HT-29 (cell line): ENCODE measurements at places on chromosomes 7 and 10.

GRCh38 chr10:593901-594457, 95.5 kb downstream of the DIP2C start:
- DNase-seq: no peak

DNA sequence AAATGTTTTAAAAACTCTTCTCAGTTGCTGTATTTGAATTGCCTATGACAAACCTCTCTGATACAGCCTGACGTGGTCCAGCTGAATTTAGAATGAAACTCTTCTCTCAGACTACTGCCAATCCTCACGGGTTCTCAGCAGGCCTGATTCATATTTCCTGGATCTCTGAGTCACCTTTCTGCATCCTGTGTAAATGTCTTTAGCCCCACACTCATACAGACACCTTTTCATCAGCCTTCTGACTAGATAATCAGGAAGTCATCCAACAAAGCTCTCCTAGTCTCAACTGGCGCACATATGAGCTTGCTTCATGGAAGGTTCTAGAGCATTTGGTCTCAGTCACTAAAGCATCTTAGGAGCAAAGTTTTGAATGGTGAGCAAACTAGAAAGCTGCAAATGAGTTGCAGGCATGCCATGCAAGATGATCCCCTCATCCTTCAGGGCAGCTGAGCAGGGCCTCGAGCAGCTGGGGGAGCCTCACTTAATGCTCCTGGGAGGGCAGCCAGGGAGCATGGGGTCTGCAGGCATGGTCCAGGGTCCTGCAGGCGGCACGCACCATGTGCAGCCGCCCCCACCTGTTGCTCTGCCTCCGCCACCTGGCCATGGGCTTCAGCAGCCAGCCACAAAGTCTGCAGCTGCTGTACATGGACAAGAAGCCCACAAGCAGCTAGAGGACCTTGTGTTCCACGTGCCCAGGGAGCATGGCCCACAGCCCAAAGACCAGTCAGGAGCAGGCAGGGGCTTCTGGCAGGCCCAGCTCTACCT, 182.8 kb downstream of the ARHGAP12 start:
- DNase-seq: no peak

GRCh38 chr7:24456526-24457218, 116.6 kb upstream of the PALS2 start:
- DNase-seq: no peak

- DNase-seq: peak; percentile 32
Measured at GRCh38 chr7:126856691-126857291, 395.9 kb downstream of the GRM8 start.

DNA sequence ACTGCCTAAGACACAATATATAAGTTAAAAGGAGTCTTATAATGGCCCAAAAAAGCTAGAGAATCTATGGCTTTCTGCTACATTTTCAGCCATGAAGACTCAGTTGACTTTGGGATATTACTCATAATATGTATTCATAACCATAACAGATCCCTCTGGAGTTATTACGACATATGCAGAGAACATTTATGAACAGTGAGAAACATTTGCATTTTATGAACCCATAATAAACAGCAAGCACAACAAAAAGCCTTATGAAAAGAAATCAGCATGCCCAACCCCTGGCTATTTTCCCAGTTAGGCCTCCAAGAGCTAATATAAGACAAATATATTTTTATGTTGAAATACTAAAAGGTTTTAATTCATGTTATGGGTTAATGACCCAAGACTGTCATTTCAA, 52.4 kb downstream of the ARMH3 start:
- DNase-seq: no peak

DNA sequence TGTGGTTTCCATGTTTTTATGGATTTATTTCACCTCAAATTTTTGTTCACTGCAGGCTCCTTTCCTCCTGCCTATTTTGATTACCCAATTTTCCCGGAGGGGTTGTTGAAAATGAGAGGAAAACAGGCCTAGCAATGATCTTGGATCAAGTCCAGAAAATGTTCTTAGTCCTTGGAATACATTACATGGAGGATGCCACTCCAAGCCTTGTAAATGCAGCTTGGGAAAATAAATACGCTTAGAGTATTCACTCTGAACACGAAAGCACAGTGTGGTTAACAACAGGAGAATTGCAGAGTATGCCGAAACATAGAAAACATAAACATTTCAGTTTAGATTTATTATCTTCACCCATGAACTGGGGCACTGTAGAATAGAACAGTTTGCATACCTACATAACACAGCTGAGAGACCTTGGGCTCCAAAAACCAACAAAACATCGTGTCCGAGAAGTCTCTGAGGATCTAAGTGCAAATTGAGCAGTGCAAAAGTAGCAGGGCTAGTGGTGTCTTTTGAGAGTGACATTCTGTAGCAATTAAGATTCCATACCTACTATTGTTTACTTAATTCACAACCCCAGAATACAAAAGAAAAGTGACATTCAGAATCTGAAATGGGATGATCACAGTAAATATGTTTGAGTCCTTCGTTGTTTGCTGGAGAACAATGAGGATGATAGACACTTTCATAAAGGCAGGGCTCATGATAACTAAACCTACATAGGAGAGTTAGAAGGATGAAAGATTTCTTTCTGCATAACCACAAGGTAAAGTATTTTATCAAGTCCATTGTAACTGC, 7.6 kb upstream of the CD36 start:
- no peak for DNase-seq

DNA sequence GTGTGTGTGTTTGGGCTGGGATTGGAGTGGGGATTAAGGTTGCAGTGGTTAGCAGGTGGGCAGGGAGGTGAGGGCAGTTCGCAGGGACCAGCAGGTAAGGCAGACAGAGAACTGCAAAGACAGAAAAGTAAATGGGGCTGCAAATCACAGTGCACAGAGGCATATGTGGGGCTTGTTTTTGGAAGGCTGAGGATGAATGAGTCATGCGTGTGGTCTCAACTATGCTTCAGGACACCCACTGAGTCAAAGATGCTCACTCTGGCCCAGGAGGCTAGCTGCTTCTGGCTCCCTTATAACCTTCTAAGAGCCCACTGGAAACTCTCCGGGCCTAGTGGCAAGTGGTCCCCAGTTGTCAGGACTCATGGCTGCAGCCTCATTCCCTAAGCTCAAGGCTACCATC, 118.2 kb downstream of the ZNF248 start:
- DNase-seq: no peak

GRCh38 chr7:13181216-13181615, 493.8 kb downstream of the ARL4A start:
- DNase-seq: no peak

DNA sequence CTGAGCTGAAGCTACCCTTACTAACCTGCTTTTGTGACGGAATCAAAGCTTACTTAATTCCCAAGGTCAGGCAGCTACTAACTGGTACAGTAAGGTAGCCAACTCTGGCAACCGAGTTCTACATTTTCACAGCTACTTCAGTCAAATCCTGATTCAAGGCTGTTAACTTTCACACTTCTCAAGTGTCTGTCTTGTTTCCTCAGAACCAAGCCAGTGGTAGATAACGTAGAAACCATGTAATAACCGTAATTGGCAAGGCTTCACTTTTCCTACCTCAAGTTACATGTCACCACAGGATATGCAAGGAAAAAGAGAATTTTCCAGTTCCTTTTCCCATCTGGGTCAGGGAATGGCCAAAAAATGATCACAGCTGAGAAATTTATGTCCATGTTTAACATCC, 746.7 kb downstream of the NRG3 start:
- DNase-seq: no peak

- DNase-seq: peak; percentile 33
Measured at GRCh38 chr10:24814568-24815313, 91.1 kb upstream of the ARHGAP21 start.

- no peak for DNase-seq
Measured at GRCh38 chr10:77424257-77424656, 213.4 kb downstream of the KCNMA1 start.

GRCh38 chr10:9038146-9038714, 983.7 kb downstream of the GATA3 start:
- DNase-seq: no peak

DNA sequence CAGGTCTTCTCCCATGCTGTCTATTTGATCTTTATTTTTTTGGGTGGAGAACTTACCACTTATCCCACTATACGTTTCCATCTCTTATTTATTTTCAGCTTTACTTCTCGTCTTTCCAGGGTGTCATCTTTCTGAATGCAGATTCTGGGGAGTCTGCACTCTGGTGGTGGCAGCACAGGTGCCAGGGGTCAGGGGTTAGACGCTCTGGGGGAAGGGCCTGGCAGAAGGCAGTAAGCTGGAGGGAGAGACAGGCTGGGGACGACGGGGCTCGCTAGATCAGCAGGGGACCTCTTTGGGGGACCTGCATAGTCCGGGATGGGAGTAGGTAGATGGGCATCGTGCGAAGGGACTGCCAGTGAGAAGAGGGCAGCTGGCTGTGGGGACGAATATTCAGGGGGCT, 22.3 kb downstream of the CHST12 start:
- DNase-seq: no peak

- DNase-seq: no peak
Measured at GRCh38 chr7:2480070-2480408, 3.8 kb upstream of the GRIFIN start.

- no peak for DNase-seq
Measured at GRCh38 chr7:87498893-87499292, 23.4 kb upstream of the ABCB4 start.

DNA sequence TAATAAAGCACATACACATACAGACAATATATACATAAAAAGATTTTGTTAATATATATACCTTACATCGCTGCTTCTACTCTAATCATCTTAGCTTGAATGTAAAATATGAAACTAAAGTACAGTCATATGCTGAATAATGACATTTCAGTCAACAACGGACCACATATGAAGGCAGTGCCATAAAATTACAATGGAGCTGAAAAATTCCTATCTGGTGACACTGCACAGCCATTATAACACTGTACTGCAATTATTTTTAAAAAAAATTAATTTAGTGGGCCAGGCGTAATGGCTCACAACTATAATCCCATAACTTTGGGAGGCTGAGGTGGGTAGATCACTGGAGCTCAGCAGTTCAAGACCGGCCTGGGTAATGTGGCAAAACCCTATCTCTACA, 122.3 kb downstream of the JMJD1C start:
- no peak for DNase-seq

DNA sequence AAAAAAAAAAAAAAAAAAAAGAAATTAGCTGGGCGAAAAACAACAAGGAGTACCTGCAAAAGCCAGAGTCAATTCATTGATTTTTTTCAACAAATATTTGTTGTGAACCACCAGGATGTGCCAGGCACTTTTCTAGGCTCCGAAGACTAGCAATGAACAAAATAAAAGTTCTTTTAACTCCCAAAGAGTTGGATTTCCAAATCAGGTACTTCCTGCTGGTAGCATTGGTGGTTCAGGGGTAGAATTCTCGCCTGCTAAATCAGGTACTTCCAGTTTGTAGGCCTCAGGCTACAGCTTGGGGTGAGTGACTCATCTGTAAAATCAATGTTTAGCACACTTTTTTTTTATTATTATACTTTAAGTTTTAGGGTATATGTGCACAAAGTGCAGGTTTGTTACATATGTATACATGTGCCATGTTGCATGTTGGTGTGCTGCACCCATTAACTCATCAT, 10.9 kb downstream of the PPA1 start:
- DNase-seq: peak; percentile 61

GRCh38 chr10:101162677-101163076, 31.6 kb downstream of the TLX1 start:
- no peak for DNase-seq
